H9 (cell line): ENCODE measurements at places on chromosomes 2 and 18.

GRCh38 chr2:60468382-60469085 is 84.9 kb downstream of the BCL11A start:
- no peak overlapping the region for H3K4me3 ChIP-seq

- H3K27me3 ChIP-seq: no peaks in the 10 kb centered on the region
- no peak for DNase-seq
- no peak overlapping the region for H3K4me3 ChIP-seq
- H3K27ac ChIP-seq: no peak overlapping the region
These were observed 135.2 kb downstream of the MCFD2 start for GRCh38 chr2:46780411-46780800.

DNA sequence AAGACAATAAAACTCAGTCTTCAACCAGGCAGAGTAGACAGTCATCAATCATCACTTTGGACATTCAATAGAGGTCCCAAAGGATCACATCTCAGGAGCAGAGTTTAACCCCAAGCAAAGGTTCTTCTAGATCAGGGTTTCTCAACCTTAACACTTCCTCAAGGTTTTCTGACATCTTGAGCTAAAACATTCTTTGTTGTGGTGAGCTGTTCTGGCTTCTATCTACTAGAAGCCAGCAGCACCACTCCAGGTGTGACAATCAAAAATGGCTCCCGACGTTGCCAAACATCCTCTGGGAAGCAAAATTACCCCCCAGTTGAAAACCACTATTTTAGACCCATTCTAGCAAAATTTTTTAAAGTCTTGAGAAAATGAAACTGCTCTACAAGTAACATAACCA is 22.0 kb downstream of the RTTN start:
- no peak for DNase-seq
- H3K36me3 ChIP-seq: peaks cover 11% of the 10 kb centered on the region; the same call in 2 of the 3 replicates
- no peak overlapping the region for H3K4me3 ChIP-seq

DNA sequence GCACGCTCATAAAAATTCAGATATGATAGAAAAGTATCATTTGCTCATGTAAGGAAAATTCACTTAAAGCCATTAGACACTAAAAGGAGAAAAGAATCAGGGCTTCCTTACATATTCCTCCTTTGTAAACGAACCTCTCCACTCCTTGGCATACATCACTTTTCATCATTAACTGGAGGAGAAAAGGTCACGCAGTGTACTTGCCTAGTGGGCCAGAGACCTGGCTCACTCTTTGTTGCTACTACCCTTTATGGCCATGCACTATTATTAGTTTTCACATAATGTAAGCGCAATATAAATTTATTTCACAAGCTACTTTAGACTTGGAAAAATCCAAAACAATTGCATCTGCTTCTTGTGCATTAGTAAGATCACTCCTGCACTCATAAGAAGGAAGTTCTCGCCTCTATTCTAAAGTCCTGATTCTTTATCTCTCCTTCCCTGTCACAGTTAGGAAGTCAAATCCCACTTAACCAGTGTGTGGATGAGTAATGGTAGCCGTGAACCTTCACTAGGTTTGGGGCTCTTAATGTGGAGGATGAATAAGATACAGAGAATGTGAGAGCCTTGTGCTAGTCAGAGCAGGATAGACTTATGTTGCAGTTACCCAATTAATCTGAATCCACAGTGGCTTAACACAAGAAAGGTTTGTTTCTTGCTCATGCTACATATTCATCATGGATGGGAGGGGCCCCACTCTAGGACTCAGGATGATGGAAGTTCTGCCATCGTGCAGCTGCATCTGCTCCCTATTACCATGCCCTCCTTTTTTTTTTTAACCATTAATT is 115.0 kb upstream of the GLS start:
- H3K4me1 ChIP-seq: no peaks in the 10 kb centered on the region
- no peaks in the 10 kb centered on the region for H3K36me3 ChIP-seq
- DNase-seq: no peak
- no peak overlapping the region for H3K27ac ChIP-seq

GRCh38 chr2:28986429-28986828 is 5.3 kb downstream of the TOGARAM2 start:
- DNase-seq: no peak
- no peak overlapping the region for H3K4me3 ChIP-seq
- no peaks in the 10 kb centered on the region for H3K4me1 ChIP-seq
- no peak overlapping the region for H3K27ac ChIP-seq

- no peaks in the 10 kb centered on the region for H3K36me3 ChIP-seq
- no peaks in the 10 kb centered on the region for H3K4me1 ChIP-seq
- no peak for DNase-seq
- H3K4me3 ChIP-seq: no peak overlapping the region
- H3K27ac ChIP-seq: no peak overlapping the region
These were observed 79.0 kb upstream of the TRIB2 start for GRCh38 chr2:12637754-12638153.

GRCh38 chr2:9287400-9288045 is 80.9 kb downstream of the ASAP2 start:
- no peaks in the 10 kb centered on the region; the same call in 1 of the 2 replicates for H3K36me3 ChIP-seq
- DNase-seq: no peak
- no peak overlapping the region for H3K4me3 ChIP-seq
- H3K4me1 ChIP-seq: peaks cover 9% of the 10 kb centered on the region; the same call in 1 of the 2 replicates
- H3K27me3 ChIP-seq: no peaks in the 10 kb centered on the region
- no peak overlapping the region for H3K27ac ChIP-seq

GRCh38 chr2:235129850-235130249 is 178.0 kb downstream of the SH3BP4 start:
- DNase-seq: no peak
- no peaks in the 10 kb centered on the region for H3K4me1 ChIP-seq
- peaks cover 15% of the 10 kb centered on the region; the same call in 1 of the 2 replicates for H3K27me3 ChIP-seq
- H3K36me3 ChIP-seq: no peaks in the 10 kb centered on the region
- H3K4me3 ChIP-seq: no peak overlapping the region

DNA sequence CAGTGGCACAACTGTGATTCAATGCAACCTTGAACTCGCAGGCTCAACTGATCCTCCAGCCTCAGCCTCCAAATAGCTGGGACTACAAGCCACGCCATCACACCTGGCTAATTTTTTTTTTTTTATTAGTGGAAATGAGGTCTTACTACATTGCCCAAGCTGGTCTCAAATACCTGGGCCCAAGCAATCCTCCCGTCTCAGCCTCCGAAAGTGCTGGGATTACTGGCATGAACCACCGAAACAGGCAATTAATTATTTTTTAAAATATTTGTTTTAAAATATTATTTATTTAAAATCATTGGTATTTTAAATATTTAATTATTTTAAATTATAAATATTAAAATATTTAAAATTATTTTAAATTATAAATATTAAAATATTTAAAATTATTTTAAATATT is 24.5 kb downstream of the SRBD1 start:
- DNase-seq: no peak
- no peak overlapping the region for H3K4me3 ChIP-seq
- peaks cover 7% of the 10 kb centered on the region; the same call in 2 of the 3 replicates for H3K36me3 ChIP-seq
- no peaks in the 10 kb centered on the region; the same call in 1 of the 2 replicates for H3K4me1 ChIP-seq
- H3K27me3 ChIP-seq: no peaks in the 10 kb centered on the region

DNA sequence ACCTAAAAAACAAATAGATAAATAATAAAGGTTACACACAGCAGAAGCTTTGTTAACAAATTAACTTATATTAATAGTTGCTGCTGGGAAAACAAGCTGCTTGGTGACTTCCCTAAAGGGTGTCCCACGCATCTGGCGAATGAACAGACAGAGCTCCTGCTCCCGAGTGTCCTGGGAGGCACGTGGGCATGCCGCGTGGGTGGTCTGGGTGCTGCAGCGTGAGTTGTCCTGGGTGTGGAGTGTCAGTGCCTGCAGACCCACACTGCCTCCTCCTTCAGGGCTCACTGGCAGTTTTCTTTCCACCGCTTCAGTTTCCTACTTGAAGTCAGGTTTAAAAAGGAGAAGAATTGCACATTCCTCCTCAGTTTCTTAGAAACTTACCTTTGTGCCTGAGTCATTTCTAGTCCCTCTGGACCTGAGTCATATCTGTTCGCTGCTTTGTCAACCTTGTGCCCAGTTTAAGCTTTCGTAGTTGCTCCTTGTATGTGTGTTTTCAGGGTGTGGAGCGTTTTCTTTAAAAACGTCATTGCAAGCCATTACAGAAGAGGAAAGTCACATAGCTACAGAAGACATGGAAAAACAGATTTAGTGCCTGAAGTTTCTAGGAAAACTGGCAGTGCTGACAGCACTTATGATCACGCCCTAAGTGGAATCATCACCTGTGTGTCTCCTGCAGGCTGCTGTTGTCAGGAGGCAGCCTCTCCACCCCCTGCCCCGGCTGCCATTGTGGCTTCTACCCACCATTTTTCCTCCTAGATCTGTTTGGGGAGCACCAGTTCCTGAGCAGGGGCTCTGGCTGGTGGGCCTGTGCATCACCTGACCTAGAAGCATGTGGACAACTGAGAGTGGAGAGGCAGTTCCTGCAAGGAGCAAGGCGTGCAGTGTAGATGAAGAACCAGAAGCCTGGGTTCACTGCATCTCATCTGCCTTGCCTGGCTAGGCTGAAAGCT is 24.5 kb downstream of the IMPA2 start:
- H3K27ac ChIP-seq: no peak overlapping the region
- peaks cover 14% of the 10 kb centered on the region; the same call in 2 of the 3 replicates for H3K36me3 ChIP-seq
- H3K4me3 ChIP-seq: no peak overlapping the region
- no peak for DNase-seq
- H3K27me3 ChIP-seq: no peaks in the 10 kb centered on the region

DNA sequence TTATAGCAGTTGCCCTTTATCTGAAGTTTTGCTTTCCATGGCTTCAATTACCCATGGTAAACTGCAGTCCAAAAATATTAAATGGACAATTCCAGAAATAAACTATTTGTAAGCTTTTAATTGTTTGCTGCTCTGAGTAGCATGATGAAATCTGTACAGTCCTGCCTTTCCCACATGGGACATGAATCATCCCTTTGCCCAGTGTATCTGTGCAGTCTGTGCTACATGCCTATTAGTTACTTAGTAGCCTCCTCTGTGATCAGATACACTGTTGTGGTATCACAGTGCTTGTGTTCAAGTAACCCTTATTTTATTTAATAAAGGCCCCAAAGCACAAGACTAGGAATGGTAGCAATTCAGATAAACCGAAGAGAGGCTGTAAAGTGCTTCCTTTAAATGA is 810.6 kb upstream of the PIK3C3 start:
- H3K4me1 ChIP-seq: no peaks in the 10 kb centered on the region; the same call in 1 of the 2 replicates
- no peaks in the 10 kb centered on the region for H3K36me3 ChIP-seq
- no peaks in the 10 kb centered on the region for H3K27me3 ChIP-seq
- H3K27ac ChIP-seq: no peak overlapping the region
- DNase-seq: no peak

GRCh38 chr2:160418398-160418765 is 75.2 kb downstream of the RBMS1 start:
- H3K4me1 ChIP-seq: no peaks in the 10 kb centered on the region
- DNase-seq: no peak
- H3K4me3 ChIP-seq: no peak overlapping the region
- H3K36me3 ChIP-seq: peaks cover 9% of the 10 kb centered on the region

DNA sequence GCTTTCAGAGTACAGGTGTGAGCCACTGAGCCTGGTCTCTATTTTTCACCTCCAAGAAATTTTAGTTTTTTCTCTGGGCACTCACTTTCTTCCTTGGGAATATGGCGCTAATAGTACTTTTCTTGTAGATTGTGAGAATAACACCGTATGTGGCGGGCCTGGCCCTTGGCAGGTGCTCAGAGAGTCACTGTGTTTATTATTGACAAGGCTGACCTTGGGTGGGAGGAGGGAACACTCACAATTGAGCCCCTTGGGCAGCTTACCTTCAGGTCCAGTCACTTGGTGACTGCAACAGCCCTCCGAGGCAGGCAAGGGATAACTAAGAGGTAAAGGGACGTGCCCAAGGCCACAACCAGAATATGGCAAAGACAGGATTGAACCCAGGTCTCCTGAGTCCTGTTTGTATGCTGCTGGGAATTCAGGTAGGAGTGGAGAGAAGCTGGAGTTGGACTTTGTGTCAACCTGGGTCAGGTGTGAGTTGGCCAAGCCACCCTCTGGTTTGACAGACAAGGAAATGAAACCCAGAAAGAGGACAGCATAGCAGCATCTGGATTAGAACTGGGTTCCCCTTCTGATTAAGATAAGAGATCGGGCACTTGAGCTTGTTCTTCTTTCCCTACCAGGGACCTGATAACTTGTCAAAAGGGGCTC is 2.8 kb upstream of the STK25 start:
- no peaks in the 10 kb centered on the region for H3K27me3 ChIP-seq
- H3K27ac ChIP-seq: no peak overlapping the region
- H3K36me3 ChIP-seq: no peaks in the 10 kb centered on the region; the same call in 1 of the 3 replicates
- peaks cover 2% of the 10 kb centered on the region; the same call in 1 of the 2 replicates for H3K4me1 ChIP-seq
- no peak for DNase-seq
- no peak overlapping the region; the same call in 1 of the 2 replicates for H3K4me3 ChIP-seq

DNA sequence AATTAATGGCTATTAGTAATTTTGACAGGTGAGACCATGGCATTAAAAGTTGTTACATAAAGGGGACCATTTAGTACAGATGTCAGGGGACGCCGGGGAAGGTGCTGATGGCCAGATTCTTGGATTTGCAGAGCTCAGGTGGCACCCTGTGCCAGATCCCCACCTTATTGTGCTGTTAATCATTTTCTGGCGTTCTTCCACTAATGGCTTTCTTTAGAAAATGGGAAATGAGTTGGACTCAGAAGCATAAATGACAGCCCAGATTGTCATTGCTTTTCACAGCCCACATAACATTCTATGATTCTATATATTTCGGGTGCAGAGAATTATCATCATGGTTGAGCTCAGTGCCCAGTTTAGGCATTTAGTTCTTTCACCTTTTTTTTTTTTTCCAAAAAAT is 257.2 kb upstream of the TCF4 start:
- no peaks in the 10 kb centered on the region for H3K27me3 ChIP-seq
- no peak overlapping the region for H3K27ac ChIP-seq
- no peak for DNase-seq
- H3K4me1 ChIP-seq: no peaks in the 10 kb centered on the region
- H3K4me3 ChIP-seq: no peak overlapping the region

GRCh38 chr2:232502511-232502910 is 14.9 kb upstream of the ECEL1 start:
- no peak overlapping the region for H3K27ac ChIP-seq
- H3K4me1 ChIP-seq: 0 out of 2 replicates have a peak, but pooled peaks cover 3% of the 10 kb centered on the region
- no peak for DNase-seq

DNA sequence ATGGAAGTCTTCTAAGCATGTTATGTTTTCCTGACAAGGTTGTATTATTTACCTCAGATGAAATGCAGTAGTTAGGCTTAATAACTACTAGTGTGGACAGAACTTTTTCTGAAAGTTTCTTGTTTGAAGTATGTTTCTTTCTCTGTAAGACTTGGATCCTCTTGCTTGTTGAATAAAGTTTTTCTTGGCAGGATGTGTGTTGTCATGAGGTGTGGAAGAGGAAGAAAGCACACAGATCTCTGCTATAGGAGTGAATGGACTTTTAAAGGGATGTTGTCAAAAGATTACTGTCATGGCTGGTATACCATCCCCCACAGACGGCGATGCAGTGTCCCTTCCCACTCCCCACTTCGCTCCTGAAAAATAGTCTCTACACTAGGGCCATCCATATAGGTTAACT is 2.6 kb downstream of the CAB39 start:
- no peak overlapping the region for H3K4me3 ChIP-seq
- no peaks in the 10 kb centered on the region for H3K27me3 ChIP-seq
- DNase-seq: no peak
- H3K4me1 ChIP-seq: peaks cover 9% of the 10 kb centered on the region

- H3K27me3 ChIP-seq: no peaks in the 10 kb centered on the region
- H3K4me3 ChIP-seq: no peak overlapping the region
- no peak for DNase-seq
- no peaks in the 10 kb centered on the region for H3K36me3 ChIP-seq
These were observed 24.3 kb upstream of the LTBP1 start for GRCh38 chr2:32922501-32922900.

GRCh38 chr18:62524440-62525200 is 1.8 kb downstream of the ZCCHC2 start:
- peaks cover 4% of the 10 kb centered on the region; the same call in 1 of the 2 replicates for H3K4me1 ChIP-seq
- peak overlapping the region; percentile 87 for H3K4me3 ChIP-seq
- no peak overlapping the region for H3K27ac ChIP-seq

GRCh38 chr2:7951001-7951400 is 730.9 kb upstream of the ID2 start:
- no peaks in the 10 kb centered on the region for H3K27me3 ChIP-seq
- H3K36me3 ChIP-seq: no peaks in the 10 kb centered on the region
- DNase-seq: no peak
- H3K4me3 ChIP-seq: no peak overlapping the region
- H3K27ac ChIP-seq: no peak overlapping the region
